GM20000 (cell line): ENCODE measurements at places on chromosomes 4 and X.

- DNase-seq = no peak
These were observed 383.1 kb upstream of the LCORL start for GRCh38 chr4:18404642-18405041.

DNA sequence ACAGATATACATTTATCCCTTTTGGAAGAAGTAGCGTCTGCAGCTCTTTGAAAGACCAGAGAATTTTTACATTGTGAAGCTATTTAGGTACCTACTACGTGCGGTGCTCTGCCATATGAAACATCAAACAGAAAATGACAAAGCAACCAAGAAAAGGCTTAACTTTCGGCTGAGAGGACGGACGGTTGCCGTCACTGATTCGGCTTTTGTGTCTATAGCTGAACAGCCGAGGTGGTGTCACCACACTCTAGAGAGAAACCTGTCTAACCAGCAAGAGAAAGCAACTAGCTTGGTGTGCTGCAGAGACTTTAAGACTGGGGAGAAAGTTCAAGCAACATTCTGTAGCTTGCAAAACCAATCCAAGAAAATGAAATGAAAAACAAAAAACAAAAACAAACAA, 145.5 kb downstream of the SHOX start:
- DNase-seq = no peak

DNA sequence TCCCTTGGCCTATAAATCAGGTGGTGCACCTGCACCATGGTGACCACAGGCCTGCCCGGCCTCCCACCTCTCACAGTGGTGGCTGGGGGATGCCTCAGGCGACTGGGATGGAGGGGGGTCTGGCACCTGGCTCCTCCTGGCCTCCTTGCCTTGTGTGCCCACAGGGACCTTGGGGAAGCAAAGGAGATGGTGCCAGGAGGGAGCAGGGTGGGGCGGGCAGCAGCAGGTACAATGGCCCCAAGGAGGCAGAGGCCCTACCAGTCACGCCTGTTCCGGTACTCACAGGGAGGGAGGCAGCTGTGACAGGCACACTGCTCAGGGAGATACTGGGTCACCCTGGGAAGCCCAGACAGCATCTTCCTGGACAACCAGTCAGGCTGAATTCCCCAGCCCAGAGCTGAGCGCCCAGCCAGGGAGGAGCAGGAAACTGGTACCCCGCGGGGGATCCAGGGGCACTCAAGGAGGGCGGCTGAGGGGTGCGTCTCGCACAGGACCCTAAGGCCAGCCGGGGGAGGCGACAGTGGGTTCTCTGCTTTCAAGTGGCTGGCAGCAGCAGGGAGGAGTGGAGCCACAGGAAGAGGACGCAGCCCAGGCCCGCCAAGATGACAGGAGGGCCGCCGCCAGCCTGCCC, 1.2 kb upstream of the TREX2 start:
- DNase-seq = no peak

GRCh38 chr4:83247415-83248357, 36.9 kb downstream of the COQ2 start:
- DNase-seq = no peak

DNA sequence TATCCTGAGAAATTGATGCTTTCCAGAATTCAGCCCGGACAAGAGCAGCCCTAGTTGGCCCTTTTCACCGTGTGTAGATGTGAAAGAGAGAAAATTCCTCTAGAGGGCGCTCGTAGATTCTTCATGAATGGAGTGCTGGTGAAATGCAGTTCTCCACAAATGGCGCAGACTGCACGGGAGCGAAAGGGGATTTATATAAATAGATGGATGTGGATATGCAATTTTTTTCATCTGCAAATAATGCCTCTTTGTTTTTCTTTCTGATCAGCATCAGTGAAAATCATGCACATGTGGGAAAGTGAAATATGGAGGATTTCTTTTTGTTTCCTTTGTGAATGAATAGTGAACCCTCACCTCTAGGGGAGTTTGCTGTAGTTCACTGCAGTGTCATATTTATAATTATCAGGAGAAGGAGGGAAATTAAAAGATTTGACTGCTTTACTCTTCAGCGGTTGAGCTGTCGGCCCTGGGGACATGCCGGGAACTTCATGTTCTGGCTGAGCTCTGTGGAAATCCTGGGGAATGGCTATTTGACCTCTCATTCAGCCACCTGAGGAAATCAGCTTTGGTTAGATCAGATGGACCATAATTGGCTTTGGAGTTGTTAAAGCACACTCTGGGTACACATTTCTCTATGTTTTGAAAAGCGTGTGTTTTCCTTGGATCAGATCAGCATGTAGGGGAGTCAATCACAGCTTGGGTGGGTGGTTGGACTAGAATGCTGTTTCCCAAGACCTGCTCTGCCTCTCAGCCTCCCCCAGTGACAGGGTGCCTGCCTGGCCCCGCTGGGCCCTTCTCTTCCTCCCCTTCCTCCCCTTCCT, 115.0 kb upstream of the SHISA3 start:
- peak; percentile 74 for DNase-seq

GRCh38 chr4:27973700-27974099, 1113.1 kb downstream of the STIM2 start:
- DNase-seq = no peak

DNA sequence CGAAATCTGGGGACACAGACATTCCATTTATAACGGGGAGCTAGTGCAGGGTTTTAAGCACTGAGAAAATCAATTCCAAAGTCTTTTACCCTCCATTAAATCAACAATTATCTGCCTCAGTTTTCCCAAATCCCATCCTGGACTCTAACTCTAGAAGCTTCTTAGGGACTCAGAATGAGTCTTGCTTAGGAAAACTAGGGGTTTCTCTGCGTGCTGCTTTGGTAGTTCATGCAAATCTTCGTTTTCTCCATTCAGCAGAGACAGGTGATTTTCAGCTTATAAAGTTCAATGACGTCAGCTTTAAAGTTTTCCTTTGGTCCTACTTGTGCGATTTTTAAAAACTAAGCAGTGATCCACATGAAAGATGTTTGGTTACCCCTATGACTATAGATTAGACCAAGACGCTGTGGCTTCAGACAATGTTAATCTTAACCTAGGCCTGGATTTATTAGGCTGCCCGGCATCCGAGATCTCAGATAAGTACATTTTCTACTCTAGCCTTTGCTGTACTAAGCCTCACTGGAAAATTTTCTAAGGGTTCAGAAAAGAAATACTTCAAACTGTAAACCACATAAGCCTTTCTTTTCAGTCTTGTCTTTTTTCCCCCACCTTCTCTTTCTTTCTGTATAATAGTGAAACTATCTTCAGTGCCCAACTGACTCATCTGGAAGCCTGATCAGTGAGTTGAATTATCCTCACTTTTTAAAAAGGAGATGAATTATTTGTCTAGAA, 121.4 kb upstream of the GATB start:
- DNase-seq = peak; percentile 25

DNA sequence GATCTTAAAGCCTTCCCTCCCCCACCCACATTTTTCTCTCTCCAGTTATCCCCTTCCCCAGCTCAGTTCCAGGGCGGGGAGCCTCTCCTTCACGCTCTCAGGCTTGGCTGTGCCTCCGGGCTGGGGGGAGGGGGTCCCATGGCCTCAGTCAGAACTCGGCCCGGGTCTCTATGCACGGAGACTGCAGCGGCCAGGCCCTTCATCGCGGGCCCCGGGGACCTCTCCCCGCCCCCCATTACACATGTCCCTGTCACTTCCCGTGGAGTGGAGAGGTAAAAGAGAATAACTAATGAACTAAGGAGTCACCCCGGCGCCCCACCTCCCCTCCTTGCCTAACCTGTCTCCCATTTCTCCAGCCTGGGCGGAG, 838 bp upstream of the PRICKLE3 start:
- no peak for DNase-seq

GRCh38 chrX:53288189-53288588, 6.8 kb upstream of the IQSEC2 start:
- no peak for DNase-seq
